ENCODE measurements at places on chromosomes 12 and 14.

DNA sequence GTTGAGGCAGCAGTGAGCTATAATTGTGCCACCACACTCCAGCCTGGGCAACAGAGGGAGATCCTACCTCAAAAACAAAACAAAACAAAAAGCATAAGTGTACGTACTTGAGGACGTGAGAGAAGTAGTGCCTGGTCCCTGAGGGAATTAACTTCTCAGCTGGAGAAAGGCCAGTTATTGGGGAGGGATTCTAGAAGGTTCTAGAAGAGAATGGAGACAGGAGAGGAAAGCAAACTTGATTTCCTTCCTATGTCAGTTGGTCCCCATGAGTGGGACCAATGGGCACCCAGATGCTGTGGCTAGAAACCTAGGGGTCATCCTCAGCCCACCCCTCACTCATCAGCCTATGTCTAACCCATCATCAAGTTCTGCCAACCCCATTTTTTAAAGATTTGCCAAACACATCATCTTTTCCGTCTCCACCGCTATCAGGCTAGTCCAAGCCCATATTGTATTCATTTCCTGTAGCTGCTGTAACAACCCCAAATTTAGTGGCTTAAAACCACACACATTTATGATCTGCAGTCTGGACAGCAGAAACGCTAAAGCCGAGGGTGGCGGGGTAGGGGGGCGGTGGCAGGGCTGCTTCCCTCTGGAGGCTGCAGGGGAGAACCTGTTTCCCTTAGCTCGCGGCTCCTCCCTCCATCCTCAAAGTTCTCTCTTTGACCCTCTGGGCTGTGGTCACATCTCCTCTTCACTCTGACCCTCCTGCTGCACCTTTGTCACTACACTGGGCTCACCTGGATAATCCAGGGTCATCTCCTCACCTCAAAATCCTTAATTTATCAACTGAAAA, 7.2 kb upstream of the RBM19 start:
- DNase-seq: no peak

- no peak for DNase-seq
Measured at GRCh38 chr12:132191715-132192553, 47.7 kb downstream of the NOC4L start.

DNA sequence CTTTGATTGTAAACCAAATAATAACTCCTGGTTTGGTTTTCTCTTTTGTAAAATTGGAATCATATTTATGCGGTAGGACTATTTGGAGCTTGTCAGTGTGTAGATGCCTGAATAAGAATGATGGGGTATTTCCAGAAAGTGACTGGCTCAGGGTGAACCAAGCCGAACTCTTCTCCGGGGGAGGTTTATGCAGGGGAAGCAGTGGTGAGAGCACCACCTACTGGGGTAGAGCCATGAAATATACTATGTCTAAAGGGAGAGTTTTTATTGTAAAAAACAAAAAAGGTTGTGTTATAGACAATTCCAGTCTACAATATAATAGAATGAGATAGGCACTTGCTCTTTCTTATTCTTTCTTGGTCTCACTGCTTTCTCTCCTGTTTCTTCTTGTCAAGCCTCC, 222.9 kb upstream of the SLC16A7 start:
- no peak for DNase-seq

DNA sequence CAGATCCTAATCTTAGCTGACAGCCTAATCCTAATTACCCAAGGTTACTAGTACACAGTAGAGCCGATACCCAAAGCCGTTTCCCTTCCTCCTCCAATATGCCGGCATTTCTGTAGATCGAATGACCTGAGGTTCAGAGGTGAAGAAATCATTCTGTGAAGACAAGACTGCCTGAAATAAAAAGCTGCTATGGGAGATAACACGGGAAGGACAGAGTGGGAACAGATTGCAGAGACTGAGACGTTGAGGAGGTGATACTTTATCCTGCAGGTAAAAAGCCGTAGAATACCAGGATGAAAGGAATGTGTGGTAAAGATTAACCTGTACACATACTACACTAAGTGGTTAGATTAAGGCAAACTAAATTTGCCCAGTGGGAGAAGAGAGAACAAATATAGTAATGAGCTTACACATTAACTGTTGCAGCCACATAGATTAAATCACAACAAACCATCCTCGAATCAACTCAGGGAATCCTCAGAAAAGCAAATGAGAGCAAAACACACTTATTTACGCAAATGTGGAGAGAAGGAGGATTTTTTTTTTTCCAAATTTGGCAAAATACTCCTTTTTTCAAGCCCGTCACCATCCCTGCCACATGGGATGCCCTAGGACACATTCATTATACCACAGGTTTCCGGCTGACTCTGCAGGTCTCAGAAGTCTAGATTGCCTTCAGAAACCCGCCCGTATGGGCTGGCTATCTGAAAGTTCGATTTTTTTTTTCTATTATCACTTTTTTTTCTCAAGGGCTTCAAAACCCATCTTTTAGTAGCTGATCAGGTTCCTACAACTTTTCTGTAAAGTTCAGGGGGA, 188.0 kb downstream of the TTC8 start:
- DNase-seq: no peak

GRCh38 chr14:87325741-87326140, 667.2 kb downstream of the GALC start:
- DNase-seq: no peak

GRCh38 chr14:68791902-68792677, 777 bp downstream of the ZFP36L1 start:
- no peak for DNase-seq
